ENCODE measurements at places on chromosomes 7 and 10.

DNA sequence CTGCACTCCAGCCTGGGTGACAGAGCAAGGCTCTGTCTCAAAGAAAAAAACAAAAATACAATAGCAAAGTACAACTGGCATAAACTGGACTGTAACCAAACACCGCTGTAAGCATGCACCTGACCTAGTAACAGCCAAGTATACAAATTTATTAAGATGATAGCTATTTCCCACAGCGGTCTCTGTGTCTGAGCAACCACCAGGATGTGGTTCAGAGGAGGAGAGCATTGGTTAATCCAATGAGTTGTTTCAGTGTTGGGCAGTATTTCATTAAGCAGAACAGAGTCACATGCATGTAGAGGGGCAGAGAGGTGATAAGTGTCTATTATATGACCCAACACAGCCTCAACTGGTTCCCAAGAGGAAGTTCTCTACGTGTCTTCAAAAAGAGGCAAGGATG, 4.0 kb downstream of the SLC16A12 start:
- no peak for DNase-seq

GRCh38 chr7:98254951-98255610, 3.0 kb upstream of the TECPR1 start:
- no peak for DNase-seq

- no peak for DNase-seq
Measured at GRCh38 chr7:81627536-81628287, 142.1 kb downstream of the HGF start.

GRCh38 chr10:15027741-15028140, 16.0 kb upstream of the OLAH start:
- DNase-seq: no peak

DNA sequence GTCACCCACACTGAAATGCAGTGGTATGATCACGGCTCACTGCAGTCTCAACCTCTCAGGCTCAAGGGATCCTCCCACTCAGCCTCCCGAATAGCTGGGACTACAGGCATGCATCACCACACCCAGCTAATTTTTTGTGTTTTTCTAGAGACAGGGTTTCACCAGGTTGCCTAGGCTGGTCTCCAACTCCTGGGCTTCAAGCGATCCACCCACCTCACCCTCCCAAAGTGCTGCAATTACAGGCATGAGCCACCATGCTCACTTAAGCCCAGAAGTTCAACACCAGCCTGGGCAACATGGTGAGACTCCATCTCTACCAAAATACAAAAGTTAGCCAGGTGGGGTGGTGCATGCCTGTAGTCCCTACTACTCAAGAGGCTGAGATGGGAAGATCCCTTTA, 33.5 kb downstream of the GDI2 start:
- no peak for DNase-seq

DNA sequence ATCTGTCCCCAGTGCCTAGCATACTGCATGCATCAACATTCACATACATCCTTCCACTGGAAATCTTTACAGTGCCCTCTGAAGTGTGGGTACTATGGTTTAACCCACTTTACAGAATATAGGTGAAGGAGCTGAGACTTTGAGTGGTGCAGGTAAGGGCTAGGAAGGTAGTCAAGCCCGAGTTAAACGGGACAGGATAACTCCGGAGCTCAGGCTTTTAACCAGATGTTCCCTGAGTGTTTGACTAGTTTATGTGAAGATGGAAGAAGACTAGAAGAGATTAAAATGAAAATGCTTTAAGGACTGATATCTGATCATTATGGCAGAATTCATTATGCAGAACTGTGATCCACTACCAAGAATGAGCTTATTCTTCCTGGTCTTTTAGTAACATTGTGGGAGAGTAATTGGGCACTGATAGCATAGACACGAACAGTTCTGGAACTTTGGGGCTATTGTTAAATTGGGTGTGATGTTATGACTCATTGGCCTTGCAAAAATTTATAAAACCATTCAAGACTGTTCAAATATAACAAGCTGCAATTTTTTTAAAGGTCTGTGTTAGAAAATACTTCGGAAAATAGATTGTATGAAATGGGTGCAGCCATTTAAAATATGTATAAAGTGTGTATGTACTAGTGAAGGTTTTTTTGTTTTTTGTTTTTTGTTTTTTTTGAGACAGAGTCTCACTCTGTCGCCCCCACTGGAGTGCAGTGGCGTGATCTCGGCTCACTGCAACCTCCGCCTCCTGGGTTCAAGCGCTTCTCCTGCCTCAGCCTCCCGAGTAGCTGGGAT, 4.4 kb downstream of the CUL1 start:
- no peak for DNase-seq

GRCh38 chr7:134946260-134946659, 40.0 kb upstream of the AGBL3 start:
- DNase-seq: no peak

GRCh38 chr10:17781856-17782255, 27.3 kb upstream of the MRC1 start:
- DNase-seq: no peak

GRCh38 chr10:82176587-82176986, 301.6 kb downstream of the NRG3 start:
- no peak for DNase-seq

DNA sequence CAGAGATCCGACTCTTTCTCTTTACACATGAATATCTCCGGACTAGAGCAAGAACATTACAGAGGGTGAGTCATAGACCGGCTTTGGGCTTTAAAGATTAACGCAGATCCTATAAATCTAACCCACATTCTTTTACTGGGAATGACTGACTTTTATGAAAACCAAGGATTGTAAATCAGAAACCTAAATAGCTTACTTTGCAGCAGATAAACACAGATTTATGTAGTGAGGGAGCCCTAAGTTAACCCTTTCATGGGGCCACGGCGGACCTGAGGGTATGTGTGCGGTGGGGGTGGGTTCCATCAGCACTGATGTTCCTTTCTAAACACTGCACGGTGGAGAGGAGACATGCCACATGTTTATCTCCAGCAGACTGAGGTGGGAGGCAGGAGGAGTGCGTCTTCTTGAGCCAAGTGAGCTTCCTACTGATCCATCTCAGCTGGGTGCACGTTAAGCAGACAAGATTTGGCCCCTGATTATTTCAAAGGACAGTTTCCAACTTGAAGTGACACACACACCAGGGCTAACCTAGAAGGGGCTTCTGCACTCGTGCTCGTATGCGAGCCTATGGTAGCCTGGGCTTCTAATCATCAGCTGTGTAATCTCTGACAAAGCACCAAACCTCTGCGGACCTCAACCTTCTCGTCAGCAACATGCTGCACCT, 127.6 kb downstream of the WDR11 start:
- DNase-seq: no peak

- DNase-seq: no peak
Measured at GRCh38 chr7:55246171-55246570, 119.0 kb upstream of the LANCL2 start.

- no peak for DNase-seq
Measured at GRCh38 chr7:128120976-128121490, 89.8 kb upstream of the LRRC4 start.

DNA sequence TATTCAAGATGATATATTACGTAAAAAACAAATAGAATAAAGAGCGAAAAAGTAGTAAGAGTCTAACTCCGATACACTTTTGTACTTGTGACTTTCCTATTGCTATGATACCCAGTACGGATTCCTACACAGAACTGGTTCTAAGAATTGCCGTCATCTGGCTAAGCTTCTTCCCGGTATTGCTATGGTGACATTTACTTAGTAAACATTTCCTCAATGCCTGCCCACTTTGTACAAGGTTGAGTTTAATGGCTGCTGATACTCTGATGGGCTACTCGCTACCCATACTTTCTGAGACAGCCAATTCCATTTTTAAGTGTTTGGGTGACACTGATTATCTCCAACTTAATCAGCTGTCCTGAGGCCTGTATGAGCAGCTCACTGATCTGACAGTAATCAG, 55.6 kb downstream of the OSBPL3 start:
- DNase-seq: no peak

GRCh38 chr10:110396284-110396651, 91.5 kb upstream of the SMNDC1 start:
- DNase-seq: no peak

DNA sequence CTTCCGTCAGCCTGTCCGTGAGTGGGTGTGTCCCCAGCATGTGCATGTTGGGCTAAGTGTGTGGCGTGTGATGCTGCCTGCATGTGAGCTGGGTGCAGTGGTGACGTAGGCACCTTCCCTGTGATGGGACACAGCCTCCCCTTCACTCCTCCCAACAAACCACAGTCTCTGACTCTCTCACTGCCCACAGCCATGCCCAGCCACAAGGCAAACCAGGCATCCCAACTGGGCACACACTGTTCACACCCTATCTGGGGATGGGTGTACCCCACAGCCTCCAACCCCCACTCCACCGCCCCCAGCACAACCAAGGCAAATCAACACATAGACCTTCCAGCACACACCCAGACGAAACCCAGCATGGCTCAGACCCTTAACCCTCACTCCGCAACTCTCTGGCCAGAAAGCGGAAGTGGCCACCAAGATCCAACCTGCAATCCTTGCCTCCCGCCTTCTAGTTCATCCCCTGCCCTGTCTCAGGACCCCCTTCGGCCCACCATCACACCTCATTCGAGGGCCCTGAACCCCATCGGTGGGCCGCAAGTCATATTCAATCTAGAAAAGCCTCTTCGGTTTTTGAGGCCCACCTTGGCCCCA, 10.4 kb downstream of the PSD start:
- DNase-seq: no peak

GRCh38 chr7:31550432-31550831, 36.5 kb downstream of the ITPRID1 start:
- DNase-seq: no peak

- no peak for DNase-seq
Measured at GRCh38 chr7:158377800-158378623, 209.6 kb downstream of the PTPRN2 start.

DNA sequence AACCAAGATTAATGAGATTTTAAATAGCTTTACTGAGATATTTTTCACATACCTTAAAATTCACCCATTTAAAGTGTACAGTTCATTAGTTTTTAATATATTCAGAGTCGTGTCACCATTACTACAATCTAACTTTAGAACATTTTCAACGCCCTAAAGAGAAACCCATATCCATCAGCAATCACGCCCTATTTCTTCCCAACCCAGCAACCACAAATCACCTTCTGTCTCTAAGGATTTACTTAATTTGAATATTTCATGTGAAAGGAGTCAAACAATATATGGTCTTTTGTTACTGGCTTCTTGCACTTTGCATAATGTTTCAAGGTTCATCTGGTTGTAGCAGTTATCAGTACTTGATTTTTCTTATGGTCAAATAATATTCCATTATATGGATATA, 25.1 kb upstream of the PDZD8 start:
- no peak for DNase-seq

GRCh38 chr7:80764132-80764531, 125.7 kb downstream of the CD36 start:
- DNase-seq: no peak

DNA sequence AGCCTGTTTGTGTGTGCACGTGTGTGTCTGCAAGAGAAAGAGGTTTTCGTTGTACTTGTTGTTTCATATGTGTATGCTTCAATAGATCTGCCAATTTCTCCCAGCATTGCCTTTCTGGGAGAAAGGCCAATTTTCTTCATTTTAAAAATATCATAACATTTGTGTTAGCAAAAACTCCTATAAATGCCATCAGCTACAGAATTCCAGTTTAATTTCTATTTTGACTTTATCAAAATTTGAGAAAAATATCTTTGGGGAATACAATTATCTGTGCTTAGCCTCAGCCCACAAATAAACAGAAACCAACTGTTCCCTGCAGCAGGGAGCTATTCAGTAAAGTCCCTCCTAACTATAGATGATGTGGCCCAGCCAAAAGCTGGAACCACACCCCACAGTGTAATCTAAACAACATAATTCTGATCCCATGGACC, 68.3 kb upstream of the MGMT start:
- no peak for DNase-seq

DNA sequence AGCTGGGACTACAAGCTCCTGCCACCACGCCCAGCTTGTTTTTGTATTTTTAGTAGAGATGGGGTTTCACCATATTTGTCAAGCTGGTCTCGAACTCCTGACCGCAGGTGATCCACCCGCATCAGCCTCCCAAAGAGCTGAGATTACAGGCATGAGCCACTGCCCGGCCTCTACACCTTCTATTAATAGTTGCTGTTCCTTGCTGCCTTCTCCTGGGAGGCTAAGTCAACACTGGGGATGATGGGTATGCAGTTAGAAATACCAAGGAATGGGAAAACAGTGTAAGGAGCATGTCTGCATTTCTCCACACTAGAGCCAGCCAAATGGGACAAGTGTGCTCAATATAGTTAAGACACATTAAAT, 97.3 kb upstream of the PDLIM1 start:
- DNase-seq: no peak

DNA sequence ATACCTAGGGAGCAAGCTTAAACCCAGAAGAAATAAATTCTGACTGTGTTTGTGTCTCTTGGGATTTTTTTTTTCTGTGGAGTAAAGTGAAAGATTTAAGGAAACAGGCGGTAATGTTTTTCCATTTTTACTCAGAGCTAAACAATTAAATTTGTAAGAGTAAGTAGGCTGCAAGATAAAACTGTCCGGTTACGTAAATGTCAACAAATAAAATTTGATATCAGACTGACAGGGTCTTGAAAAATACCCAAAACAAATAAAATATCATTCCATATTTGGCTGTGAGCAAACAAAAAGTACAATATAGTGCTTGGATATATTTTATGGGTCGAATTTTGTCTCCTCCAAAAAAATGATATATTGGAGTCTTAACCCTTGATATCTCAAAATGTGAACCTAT, 217.6 kb downstream of the PCLO start:
- no peak for DNase-seq

- no peak for DNase-seq
Measured at GRCh38 chr10:47414752-47415519, 30.8 kb upstream of the ZNF488 start.

DNA sequence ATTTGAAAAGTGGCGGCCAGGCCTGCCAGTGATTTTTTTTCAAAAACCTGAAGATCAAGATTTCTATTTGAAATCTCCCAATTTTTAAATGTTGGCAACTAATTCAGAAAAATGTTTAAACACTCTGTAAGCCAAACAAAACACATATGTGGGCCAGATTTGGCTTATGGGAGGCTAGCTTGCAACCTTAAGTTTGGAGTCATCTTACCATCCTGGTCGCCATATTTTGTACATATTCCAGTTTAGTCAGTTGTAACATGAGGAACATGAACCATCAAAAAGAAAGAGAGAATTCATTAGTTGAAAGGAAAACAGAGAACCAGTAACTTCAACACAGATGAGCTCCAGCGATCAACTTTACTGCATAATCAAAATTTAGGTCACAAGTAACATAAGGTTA, 115.4 kb downstream of the TMEM26 start:
- DNase-seq: no peak

- DNase-seq: no peak
Measured at GRCh38 chr7:98810153-98810802, 59.5 kb downstream of the TMEM130 start.

DNA sequence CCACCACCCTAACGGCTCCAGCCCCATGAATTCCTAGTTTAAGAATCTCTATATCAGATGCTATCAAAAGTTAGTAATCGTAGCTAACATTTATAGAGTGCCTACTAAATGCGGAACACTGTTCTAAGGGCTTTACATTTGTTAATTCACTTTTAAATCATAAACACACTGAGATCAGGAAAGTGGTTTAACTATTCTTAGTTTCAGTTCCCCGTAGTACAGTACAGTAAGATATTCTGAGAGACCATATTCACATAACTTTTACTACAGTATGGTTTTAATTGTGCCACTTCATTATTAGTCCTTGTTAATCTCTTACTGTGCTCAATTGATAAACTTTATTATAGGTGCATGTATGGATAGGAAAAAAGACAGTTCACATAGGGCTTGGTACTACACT, 22.5 kb downstream of the SYPL1 start:
- DNase-seq: no peak

GRCh38 chr7:71591876-71592275, 459.9 kb downstream of the GALNT17 start:
- no peak for DNase-seq

All from stimulated activated CD8-positive, alpha-beta memory T cell treated with anti-CD3 and anti-CD28 coated beads, Interleukin-12 subunit alpha, Interleukin-12 subunit beta, amount 100 ng/mL, for 1 hour (primary cell).